ENCODE measurements at places on chromosomes 16 and 17. TPM values are rescaled to one million over a fixed set of nuclear protein-coding genes. Genes with fewer than 3 reads are reported as not detected.
A peak's percentile ranks its signal among the peaks of the same experiment; 100 is the strongest.

- no peak overlapping the region for H3K4me3 ChIP-seq
- H3K4me1 ChIP-seq, result no peaks in the 10 kb centered on the region
- H3K36me3 ChIP-seq, result no peaks in the 10 kb centered on the region
- no peak for DNase-seq
- H3K27me3 ChIP-seq, result no peaks in the 10 kb centered on the region
These were observed 256.3 kb downstream of the FTO start for GRCh38 chr16:53960050-53960812.

- no peaks in the 10 kb centered on the region for H3K4me1 ChIP-seq
- DNase-seq, result no peak
- H3K36me3 ChIP-seq, result no peaks in the 10 kb centered on the region
- H3K27me3 ChIP-seq, result no peaks in the 10 kb centered on the region
- no peak overlapping the region for H3K27ac ChIP-seq
These were observed 5.2 kb downstream of the AHSP start for GRCh38 chr16:31532896-31533295.

- no peaks in the 10 kb centered on the region for H3K36me3 ChIP-seq
- no peak overlapping the region for H3K4me3 ChIP-seq
- H3K4me1 ChIP-seq, result peaks cover 7% of the 10 kb centered on the region
- no peak overlapping the region for H3K27ac ChIP-seq
These were observed 99.3 kb upstream of the TNRC6C start for GRCh38 chr17:77859035-77859810.

The CDH13 gene
- total RNA-seq, result not detected

DNA sequence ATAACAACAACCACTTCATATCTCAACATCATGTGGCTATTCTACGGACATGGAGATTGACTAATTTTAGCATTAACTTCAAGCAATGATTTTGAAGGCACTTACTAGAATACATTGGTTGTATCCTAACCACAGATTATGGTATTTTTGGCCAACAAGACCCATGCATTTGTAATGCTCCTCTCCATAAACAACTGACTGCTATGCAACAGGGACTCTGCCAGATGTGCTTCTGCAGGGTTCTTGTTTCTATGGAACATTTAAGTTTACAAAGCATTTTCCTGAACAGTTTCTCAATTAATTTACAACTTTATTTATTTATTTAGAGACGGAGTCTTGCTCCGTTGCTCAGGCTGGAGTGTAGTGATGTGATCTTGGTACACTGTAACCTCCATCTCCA is 178.0 kb downstream of the PARN start:
- no peak for DNase-seq
- no peaks in the 10 kb centered on the region for H3K36me3 ChIP-seq
- H3K4me1 ChIP-seq, result no peaks in the 10 kb centered on the region

The NHLRC4 gene
- total RNA-seq, result 1.9 TPM

GRCh38 chr17:66399441-66399840 is 97.0 kb downstream of the PRKCA start:
- H3K4me1 ChIP-seq, result peaks cover 82% of the 10 kb centered on the region
- peak; percentile 79 for DNase-seq
- H3K4me3 ChIP-seq, result no peak overlapping the region

The TBC1D3I gene
- total RNA-seq, result 1.1 TPM

GRCh38 chr17:81518785-81519283 is 6.2 kb upstream of the ACTG1 start:
- H3K36me3 ChIP-seq, result no peaks in the 10 kb centered on the region
- no peak for DNase-seq
- no peaks in the 10 kb centered on the region for H3K27me3 ChIP-seq
- H3K4me3 ChIP-seq, result peak overlapping the region; percentile 51
- peak overlapping the region; percentile 52 for H3K27ac ChIP-seq

DNA sequence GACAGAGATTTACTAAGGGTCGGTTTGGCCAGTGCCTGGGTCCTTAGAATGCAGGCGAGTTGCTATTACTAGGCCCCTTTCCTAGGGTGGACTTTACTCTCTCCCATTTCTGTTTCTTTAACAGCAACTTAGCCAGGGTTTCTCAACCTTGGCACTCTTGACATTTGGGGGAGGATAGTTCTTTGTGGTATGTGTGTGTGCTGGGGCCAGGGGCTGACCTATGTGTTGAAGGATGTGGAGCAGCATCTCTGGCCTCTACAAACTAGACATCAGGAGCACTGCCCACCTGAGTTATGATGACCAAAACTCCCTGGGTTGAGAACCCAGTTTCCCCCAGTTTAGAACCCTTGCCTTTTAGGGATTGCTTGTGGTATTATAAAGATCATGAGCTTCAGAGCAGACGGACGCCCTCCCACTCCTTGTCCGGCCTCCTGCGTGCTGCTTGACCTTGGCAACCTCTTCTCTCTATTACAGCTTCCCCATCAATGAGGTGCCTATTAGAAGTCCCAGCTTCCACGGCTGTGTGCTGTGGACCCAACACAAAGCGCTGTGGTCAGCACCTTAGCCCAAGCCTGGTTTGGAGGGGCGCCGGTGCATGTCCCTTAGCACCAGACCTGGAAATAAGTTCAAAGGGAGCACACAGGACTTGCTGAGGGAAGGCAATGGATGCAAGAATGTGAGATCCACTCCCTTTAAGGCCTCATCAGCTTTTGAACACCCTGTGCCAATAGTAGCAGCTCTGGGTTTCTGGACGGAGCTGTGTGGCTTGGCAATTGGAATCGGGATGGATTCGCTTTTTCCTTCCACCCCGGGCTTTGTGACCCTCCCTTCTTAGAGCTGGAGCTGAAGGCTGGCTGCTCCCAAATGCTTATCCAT is 239.2 kb upstream of the MAF start:
- H3K27me3 ChIP-seq, result no peaks in the 10 kb centered on the region
- no peak overlapping the region for H3K4me3 ChIP-seq
- H3K36me3 ChIP-seq, result no peaks in the 10 kb centered on the region
- no peaks in the 10 kb centered on the region for H3K4me1 ChIP-seq
- DNase-seq, result no peak

The TMIGD1 gene
- not detected for total RNA-seq

DNA sequence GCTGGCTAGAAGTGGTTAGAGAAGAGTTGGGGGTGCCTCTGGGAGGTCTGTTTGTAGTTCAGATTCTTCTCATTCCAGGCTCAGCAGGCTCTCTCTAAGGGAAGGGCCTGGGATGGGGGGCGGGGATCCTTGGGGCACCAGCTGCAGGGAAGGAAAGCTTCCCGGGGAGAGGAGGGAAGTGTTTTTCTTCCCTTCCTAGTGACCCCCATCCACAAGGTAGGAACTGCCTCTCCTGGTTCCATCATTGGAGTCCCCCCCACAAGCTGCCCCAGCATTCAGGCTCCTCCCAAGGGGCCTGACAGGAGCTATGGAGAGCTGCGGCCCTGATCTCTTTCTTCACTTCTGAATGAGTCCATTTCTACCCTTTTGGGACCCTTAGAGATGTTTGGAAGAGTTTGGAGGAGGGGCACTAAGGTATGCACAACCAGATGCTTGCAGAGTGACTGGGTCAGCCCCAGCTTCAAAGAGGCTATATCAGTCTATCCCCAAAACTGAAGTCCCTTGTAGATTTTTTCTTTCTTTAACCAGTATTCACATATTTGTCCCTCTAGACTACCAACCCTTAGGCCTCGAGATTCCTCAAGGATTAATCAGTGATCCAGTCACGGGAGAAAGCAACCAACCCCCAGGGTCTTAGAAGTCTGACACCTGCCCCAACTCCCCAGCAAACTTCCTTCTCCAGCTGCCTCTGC is 13.9 kb upstream of the FZD2 start:
- H3K27ac ChIP-seq, result no peak overlapping the region
- no peaks in the 10 kb centered on the region for H3K27me3 ChIP-seq
- H3K4me3 ChIP-seq, result no peak overlapping the region
- no peak for DNase-seq
- no peaks in the 10 kb centered on the region for H3K36me3 ChIP-seq

- H3K4me3 ChIP-seq, result no peak overlapping the region
- H3K27ac ChIP-seq, result no peak overlapping the region
- DNase-seq, result no peak
- H3K36me3 ChIP-seq, result no peaks in the 10 kb centered on the region
- H3K27me3 ChIP-seq, result no peaks in the 10 kb centered on the region
These were observed 14.2 kb downstream of the SLC47A2 start for GRCh38 chr17:19702217-19702641.

DNA sequence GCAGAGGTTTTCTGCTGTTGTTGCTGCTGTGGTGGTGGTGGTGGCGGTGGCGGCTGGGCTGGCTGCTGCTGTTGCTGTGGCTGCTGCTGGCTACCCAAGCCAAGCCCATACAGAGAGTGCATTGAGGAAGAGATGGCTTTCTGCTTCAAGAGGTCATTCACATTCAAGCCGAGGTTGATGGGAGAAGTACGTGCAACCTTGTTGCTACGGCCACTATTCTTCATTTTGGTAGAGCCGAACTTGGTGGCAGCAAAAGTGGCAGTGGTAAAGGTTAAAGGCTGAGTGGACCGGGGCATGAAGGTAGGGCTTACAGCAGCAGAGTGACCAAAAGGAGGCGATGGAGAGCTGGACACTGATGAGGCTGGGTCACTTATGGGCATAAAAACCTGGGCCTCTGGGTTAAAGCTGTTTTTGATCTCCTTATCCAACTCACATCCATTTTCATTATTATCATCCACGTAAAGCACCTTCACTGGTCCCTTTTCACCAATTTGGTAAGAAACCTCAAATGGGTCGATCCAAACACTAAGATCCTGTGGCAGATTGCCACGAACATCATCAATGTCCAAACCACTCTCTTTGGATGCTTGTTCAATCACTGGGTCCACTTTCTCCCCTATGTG is 2.8 kb downstream of the TOB1 start:
- H3K36me3 ChIP-seq, result peaks cover 16% of the 10 kb centered on the region
- DNase-seq, result no peak
- peak overlapping the region; percentile 24 for H3K4me3 ChIP-seq
- H3K4me1 ChIP-seq, result peaks cover 32% of the 10 kb centered on the region
- no peaks in the 10 kb centered on the region for H3K27me3 ChIP-seq

The GUCY2D gene
- 0.32 TPM for total RNA-seq

The PRCD gene
- total RNA-seq, result not detected

DNA sequence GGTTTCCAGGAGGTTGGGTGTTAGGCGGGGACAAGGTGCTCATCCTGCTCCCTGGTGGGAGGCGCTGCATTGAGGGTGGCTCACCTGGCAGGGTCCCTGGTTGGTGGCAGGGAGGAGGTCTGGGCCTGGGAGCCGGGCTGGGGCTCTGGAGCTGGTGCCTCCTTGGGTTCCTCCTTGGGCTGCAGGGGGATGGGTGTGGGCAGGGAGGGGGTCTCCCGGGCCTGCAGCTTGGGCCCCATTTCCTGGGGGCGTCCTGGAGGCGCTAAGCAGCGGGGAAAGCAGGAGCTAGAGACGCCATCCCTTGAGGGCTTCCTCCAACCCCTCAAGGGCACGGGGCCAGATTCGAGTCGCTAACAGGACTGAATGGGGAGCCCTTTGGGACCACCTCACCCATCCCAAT is 11.1 kb downstream of the CNGB1 start:
- H3K4me3 ChIP-seq, result no peak overlapping the region
- H3K36me3 ChIP-seq, result no peaks in the 10 kb centered on the region
- no peaks in the 10 kb centered on the region for H3K27me3 ChIP-seq
- H3K27ac ChIP-seq, result no peak overlapping the region
- H3K4me1 ChIP-seq, result no peaks in the 10 kb centered on the region

GRCh38 chr16:49700251-49701064 is 155.5 kb downstream of the ZNF423 start:
- no peaks in the 10 kb centered on the region for H3K36me3 ChIP-seq
- H3K4me3 ChIP-seq, result no peak overlapping the region
- H3K27me3 ChIP-seq, result no peaks in the 10 kb centered on the region
- DNase-seq, result no peak

DNA sequence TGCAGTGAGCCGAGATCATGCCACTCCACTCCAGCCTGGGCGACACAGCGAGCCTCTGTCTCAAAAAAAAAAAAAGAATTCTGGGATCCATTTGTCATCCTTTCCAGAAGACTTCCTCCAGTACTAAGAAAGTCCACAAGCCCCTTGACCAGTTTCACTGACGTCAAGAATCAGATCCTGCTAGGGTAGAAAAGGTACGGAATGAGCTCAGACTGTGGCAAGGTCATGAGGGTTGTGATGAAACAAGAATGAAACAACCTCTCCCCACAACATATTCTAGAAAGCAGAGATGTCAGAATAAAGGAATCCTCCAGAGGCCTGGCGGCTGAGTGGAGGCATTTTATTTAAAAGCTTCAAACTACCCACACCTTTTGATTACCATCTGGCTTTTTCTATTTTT is 29.9 kb downstream of the TRAF4 start:
- H3K27me3 ChIP-seq, result no peaks in the 10 kb centered on the region
- DNase-seq, result no peak
- no peak overlapping the region for H3K27ac ChIP-seq

Measured in naive thymus-derived CD4-positive, alpha-beta T cell (primary cell).